ENCODE measurements at places on chromosomes 16 and 17. TPM values are rescaled to one million over a fixed set of nuclear protein-coding genes. Genes with fewer than 3 reads are reported as not detected.
A peak's percentile ranks its signal among the peaks of the same experiment; 100 is the strongest.

Gene SYT17
- total RNA-seq: 19.5 TPM

- H3K27me3 ChIP-seq: no peaks in the 10 kb centered on the region
- H3K36me3 ChIP-seq: no peaks in the 10 kb centered on the region
- no peak overlapping the region for H3K27ac ChIP-seq
- DNase-seq: no peak
Measured at GRCh38 chr16:78773291-78773702, 673.8 kb downstream of the WWOX start.

DNA sequence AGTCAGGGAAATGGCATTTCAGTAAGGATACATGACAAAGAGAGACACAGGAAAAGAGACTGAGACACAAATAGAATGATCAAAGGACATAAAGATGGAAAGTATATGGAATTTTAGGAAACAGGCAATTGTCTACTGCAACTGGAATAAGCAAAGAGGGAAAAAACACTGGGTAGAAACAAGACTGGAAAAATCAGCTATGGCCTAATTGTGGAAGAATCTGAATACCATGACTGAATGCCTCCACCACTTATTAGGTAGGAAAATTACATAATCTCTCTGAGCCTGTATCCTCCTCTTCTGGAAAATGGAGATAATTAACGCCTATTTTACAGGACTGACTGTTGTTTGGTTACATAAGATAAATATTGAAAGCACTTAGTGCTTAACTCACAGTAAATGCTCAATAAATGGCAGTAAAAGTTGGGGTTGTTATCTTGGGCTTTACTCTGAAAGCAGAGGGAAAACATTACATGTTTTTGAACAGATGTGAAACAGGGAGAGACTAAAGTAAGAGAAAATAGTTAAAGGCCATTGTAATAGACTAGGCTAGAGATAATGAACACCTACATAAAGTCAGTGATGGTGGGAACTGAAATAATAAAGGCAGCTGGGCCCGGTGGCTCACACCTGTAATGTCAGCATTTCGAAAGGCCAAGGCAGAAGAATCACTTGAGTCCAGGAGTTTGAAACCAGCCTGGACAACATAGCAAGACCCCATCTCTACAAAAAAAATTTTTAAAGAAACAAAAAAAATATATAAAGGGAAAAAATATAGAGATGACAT is 63.5 kb upstream of the C17orf78 start:
- no peak overlapping the region for H3K4me3 ChIP-seq
- no peaks in the 10 kb centered on the region for H3K36me3 ChIP-seq
- H3K27me3 ChIP-seq: no peaks in the 10 kb centered on the region
- H3K27ac ChIP-seq: no peak overlapping the region

Gene CNTNAP1
- total RNA-seq: 43.8 TPM

DNA sequence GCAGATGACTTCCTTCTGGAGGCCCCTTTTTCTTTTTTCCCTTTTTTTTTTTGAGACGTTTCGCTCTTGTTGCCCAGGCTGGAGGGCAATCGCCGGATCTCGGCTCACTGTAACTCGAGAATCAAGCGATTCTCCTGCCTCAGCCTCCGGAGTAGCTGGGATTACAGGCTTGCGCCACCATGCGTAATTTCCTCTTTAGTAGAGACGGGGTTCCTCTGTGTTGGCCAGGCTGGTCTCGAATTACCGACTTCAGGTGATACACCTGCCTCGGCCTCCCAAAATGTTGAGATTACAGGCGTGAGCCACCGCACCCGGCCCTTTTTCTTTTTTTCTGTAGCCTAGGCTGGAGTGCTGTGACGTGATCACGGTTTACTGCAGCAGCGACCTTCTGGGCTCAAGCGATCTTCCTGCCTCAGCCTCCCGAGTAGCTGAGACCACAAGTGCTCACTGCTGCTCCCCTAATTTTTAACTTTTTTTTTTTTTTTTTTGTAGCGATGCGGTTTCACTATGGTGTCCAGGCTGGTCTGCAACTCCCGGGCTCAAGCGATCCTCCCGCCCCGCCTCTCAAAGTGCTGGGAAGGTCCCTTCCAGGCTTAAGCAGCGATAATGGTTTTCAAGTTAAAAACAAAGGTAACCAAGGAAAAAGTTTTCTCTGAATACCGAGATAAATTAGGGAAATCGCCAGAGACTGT is 956 bp upstream of the IST1 start:
- H3K27ac ChIP-seq: peak overlapping the region; percentile 98
- peaks cover 24% of the 10 kb centered on the region for H3K4me1 ChIP-seq
- H3K4me3 ChIP-seq: peak overlapping the region; percentile 92
- no peaks in the 10 kb centered on the region for H3K36me3 ChIP-seq

Gene TRAPPC1
- total RNA-seq: 69.9 TPM

Gene TRPV3
- 1.8 TPM for total RNA-seq

DNA sequence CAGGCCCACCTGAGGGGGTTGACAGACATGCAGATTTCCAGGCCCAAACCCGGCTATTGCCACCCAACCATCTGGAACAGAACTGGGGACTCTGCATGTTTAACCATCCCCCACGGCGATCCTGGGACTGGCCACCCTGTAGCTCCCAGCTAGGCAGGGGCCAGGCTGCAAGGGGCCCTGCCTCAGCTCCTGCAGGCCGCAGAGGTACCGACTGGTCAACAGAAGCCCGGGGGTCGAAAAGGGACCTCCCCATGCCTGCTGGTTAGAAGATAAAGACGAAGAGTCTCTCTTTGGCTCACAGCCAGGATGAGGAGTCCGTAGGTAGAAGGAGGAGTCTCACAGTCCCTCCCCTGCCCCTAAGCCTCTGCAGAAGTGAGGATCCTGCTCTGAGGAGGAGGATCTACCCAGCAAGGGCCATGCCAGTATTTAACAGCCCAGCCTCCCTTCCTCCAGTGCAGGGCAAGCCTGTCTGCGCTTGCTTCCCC is 223.4 kb upstream of the TNRC6C start:
- peaks cover 10% of the 10 kb centered on the region for H3K4me1 ChIP-seq
- H3K27ac ChIP-seq: peak overlapping the region; percentile 88
- H3K4me3 ChIP-seq: no peak overlapping the region

Gene GOSR2
- 102 TPM for total RNA-seq

Gene ARL5C
- total RNA-seq: not detected

- no peaks in the 10 kb centered on the region for H3K27me3 ChIP-seq
- peak overlapping the region; percentile 57 for H3K27ac ChIP-seq
- no peaks in the 10 kb centered on the region for H3K36me3 ChIP-seq
- no peak overlapping the region for H3K4me3 ChIP-seq
- DNase-seq: peak; percentile 86
Measured at GRCh38 chr17:43453331-43453812, 30.4 kb upstream of the DHX8 start.

Gene NLRC5
- 59.4 TPM for total RNA-seq

DNA sequence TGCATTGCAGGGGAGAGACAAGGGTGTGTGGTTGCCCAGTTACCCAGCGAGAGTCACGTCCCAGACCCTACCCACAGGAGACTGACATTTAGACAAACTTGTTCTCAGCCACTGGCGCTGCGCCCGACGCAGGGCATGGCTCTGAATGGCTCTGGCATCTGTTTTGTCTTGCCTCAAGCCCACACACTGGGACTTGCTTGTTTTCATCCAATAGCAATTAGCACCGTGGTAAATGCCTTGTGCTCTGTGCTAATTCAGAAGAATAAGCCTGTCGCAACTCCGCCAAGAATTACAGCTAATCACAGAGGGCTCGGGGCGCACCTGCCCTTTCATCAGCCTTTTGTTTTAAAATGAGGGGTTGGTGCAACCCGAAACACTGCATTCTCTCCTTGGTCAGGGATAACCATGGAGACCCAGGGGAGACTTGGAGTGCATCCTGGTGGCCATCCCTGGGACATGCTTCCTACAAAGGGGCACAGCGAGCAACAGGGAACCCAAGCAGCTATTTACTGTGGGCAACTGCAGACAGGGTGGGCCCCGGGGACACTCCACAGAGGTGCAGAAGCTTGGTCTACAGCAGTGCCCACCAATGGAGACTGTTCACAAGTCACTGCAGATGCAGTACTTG is 220.6 kb upstream of the ZFHX3 start:
- H3K36me3 ChIP-seq: no peaks in the 10 kb centered on the region
- H3K4me1 ChIP-seq: no peaks in the 10 kb centered on the region
- no peak overlapping the region for H3K4me3 ChIP-seq
- no peak for DNase-seq
- no peaks in the 10 kb centered on the region for H3K27me3 ChIP-seq

DNA sequence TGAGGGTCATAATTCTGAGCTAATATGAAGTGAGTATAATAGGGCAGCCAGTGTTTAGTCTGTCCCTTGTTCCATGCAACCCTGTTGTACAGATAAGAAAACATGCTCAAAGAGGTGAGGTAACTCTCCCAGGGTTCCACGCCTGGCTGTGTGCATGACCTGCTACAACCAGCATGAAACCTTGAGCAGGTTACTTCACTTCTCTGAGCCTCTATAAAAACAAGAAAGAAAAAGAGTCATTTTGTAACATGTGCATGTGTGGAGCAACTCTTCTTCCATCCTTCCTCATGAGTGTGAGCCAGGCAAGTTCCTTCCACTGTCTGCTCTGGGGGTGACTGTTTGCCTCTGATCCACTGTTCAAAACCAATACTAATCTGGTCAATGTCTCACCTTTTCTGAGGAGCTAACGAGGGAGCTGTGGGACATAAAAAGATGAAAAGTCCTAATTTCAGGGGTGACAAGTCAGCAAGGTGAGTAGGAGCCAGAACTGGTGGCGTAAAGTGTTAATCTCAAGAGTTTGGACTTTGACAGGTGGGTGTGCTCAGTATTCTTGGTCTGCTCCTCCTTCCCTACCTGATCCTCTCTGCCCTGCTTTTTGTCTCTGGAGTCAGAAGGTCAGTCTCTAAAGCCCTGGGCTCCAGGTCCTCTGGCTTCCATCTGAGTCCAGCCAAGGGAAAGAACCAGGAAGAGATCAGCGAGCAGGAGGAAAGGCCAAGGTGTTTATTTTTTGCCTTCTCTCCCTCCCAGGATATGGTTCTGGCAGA is 21.5 kb downstream of the GFOD2 start:
- no peak overlapping the region for H3K4me3 ChIP-seq
- H3K27me3 ChIP-seq: no peaks in the 10 kb centered on the region

DNA sequence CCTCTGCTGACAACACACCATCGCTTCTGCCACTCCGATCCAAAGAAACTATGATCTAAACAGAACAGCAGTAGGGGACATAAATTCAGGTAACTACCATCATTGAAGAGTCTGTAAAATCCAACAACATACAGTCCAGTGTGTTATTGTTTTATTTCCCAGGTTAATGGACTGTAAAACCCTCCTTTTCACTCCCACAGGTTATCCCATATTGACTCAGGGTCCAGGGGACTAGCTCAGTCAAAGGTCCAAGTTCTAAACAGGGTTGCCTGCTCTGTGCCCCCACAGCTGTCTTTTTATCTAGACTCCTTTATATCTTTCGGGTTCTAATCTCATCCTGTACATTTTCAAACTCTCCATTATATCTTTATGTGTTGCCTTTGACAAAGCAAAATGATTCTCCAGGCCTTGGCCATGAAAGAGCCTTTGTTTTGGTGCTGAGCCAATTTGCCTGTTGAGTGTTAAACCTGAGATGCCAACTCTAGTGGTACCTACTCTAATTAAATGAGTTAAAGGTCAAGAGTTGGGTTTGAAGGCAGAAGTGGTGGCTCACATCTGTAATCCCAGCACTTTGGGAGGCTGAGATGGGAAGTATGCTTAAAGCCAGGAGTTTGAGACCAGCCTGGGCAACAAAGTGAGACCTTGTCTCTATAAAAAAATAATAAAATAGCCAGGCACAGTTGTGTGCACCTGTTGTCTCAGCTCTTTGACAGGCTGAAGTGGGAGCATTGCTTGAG is 80.5 kb downstream of the SNX11 start:
- no peaks in the 10 kb centered on the region for H3K4me1 ChIP-seq
- H3K4me3 ChIP-seq: no peak overlapping the region
- DNase-seq: no peak
- no peak overlapping the region for H3K27ac ChIP-seq

Gene SLC16A13
- total RNA-seq: 8.6 TPM

DNA sequence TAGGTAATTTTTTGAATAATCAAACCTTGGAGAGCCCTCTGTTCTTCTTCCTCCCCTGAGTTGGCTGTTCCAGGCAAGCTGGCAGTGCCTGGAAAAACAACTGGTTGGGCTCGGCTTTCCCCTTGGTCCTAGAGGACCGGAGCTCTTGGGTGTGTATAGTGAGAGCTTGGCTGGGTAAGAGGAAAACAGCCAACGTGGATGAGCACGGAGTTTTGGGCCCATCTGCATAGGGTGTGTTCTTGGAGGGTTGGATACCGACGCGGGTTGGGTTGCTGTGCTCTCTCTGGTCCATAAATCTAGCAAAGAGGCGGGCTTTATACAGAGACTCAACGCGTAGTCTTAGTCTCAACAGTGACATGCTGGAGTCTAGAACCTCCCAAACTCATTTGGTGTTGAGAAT is 23.2 kb downstream of the ITGB3 start:
- no peak overlapping the region for H3K4me3 ChIP-seq
- DNase-seq: peak; percentile 58
- H3K27me3 ChIP-seq: no peaks in the 10 kb centered on the region
- peaks cover 56% of the 10 kb centered on the region for H3K4me1 ChIP-seq

DNA sequence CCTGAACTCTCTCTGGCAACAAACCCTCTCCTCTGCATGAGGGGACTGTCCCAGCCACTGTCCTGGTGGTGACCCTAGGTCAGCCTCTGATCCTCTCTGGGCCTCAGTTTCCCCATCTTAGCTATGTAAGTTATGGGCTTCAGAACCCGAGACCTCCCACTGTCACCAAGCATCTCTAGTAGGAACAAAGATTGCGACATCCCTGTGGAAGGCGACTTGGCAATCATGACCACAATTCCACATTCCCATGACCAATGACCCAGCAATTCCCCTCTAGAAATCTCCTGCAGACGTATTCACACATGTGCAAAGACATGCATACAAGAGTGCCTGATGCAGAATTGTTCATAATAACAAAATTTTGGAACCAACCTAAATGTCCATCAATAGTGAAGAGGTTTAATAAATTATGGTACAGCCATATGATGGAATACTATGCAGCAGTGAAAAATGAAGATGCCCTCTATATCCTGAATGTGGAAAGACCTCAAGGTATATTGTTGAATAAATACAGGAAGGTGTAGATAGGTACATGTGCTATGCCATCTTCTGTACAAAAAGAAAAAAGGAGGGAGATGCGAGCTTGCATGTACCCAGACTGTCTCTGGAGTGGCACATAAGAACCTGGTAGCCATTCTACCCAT is 21.2 kb downstream of the CNGB1 start:
- H3K4me3 ChIP-seq: no peak overlapping the region
- H3K36me3 ChIP-seq: no peaks in the 10 kb centered on the region
- H3K4me1 ChIP-seq: no peaks in the 10 kb centered on the region
- DNase-seq: no peak
- no peak overlapping the region for H3K27ac ChIP-seq

DNA sequence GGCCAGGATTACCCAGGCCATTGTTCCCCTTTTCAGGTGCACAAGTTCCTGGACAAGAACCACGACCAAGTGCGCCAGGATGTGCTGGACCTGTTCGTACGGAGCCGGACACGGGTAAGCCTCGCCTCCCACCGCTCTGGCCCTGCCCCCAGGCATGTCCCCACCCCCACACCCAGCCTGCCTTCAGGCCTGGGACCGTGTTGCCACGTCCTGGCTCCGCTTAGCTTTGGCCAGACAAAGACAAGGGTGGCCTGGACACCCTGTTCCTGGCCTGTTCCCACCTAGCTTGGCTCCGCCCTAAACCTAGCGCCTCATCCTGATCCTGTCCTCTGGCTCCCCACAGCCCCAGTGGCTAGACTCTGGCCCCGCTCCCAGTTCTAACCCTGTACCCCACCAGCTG is 30.9 kb downstream of the MYO15A start:
- peaks cover 6% of the 10 kb centered on the region for H3K27me3 ChIP-seq
- no peak overlapping the region for H3K27ac ChIP-seq
- DNase-seq: no peak
- H3K36me3 ChIP-seq: no peaks in the 10 kb centered on the region
- no peaks in the 10 kb centered on the region for H3K4me1 ChIP-seq

GRCh38 chr17:28744972-28745785 is 1.4 kb downstream of the TRAF4 start:
- H3K4me3 ChIP-seq: peak overlapping the region; percentile 80
- no peaks in the 10 kb centered on the region for H3K27me3 ChIP-seq
- H3K27ac ChIP-seq: peak overlapping the region; percentile 98
- H3K4me1 ChIP-seq: peaks cover 73% of the 10 kb centered on the region
- no peaks in the 10 kb centered on the region for H3K36me3 ChIP-seq

Gene TBC1D3H
- not detected for total RNA-seq
